ENCODE measurements at places on chromosomes 1 and 21.

DNA sequence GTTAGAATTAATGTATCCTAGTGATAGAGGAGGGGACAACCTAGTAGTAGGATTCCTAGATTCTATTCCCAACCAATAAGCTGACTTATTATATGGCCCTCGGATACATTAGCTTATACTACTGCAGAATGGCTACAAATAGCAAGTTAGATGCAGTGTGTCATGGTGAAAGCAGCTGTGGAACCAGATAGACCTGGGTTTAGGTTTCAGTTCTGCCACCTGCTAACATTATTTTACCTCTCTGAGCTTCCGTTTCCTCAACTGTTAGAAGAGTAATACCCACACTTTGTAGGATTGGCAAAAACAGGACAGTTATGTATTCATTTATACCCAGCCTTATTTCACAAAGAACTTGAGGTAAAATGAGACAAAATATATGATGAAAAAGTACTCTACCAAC lies 21.6 kb upstream of the MAGOH start:
- DNase-seq = no peak

GRCh38 chr1:208154040-208154439 lies 90.1 kb downstream of the PLXNA2 start:
- DNase-seq = no peak

DNA sequence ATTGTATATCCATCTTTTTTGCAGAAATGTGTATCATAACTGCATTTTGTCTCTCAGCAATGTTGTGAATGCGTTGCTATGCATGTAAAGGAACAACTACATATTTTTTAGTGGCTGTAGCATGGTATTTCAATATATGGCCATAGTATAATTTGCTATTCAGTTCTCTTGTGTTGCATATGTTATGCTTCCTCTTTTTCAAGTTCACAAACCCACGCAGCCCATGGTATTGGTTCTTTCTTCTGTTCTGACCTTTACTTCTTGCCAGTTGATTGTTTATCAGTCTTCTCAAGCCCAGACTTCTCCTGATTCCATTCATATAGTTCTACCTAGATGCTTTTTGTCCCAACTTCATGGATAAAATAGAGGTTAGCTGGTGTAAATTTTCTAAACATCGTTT lies 6.1 kb downstream of the SLC22A15 start:
- DNase-seq = no peak

- DNase-seq = no peak
These were observed 41.1 kb upstream of the ZNF124 start for GRCh38 chr1:247212627-247213617.

DNA sequence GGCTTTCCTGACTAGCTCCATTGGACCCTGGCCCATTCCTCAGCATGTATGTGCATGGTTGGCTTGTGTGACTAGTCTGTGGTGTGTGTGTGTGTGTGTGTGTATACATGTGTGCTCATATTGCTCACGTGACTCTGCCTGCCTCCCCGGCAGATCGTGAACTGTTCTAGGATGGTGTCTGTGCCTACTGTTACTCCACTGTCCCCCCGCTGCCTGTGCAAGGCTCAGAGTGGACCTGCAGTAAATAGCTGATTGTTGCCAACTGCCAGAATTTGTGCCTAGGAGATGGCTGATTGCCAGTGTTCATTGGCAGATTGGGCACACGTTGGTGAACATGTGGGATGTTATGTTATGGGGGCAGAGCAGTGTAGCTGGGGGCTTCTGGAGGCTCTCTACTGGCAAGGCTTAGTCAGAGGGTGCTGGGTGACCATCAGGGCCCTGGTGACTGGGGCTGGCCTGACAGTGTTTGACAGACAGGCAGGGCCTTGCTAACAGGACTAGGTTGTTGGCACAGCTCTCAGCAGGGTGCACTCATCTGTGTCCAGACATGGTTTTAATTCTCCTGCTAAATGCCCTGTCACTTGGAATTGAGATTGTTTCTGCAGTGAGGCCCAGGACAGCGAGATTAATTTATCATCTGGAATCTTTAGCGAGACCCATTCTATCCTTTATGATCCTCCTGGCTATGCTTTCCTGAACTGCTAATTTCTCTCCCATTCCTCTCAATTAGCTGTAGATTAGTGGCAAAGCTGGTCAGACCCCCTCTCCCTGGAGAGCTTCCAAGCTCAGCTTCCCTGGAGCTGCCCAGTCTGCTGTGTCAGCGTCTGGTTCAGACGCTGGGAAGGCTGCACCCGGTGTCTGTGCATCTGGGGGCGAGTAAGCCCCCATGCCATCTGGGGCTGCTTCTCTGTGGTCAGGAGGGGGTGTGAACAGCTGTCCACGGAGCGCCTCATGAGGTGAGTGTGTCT lies 20.8 kb downstream of the SLC6A17 start:
- DNase-seq = no peak

DNA sequence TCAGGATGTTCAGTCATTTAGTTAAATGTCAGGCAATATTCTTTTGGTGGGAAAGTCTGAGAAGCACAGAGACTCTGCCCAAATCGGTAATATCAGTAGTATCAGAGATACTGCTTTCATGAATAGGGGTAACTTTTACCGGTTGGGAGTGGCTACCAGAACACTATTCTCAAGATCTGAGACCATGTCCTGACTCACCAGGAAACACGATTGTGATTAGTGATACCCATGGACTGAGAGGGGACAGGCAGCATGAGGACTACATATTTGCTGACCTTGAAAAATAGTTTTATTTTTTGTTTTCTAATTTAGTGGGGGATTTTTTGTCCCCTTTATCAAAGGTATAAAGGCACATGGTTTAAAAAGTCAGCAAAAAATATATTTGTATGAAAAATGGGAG lies 76.0 kb upstream of the NEK2 start:
- no peak for DNase-seq

Data from caudate nucleus (tissue), 63 donors.